Activated naive CD4-positive, alpha-beta T cell (primary cell): ENCODE measurements at places on chromosomes 12 and 14.

GRCh38 chr12:92403210-92404175 is 257.8 kb upstream of the BTG1 start:
- DNase-seq: no peak

GRCh38 chr12:53049571-53050318 is at the start of gene TNS2:
Gene TNS2 (plus strand): TSS chr12:53050065. CDS start chr12:53050186, 121 bp downstream.
- DNase-seq: no peak

GRCh38 chr14:32559048-32559447 is 229.9 kb downstream of the AKAP6 start:
- DNase-seq: no peak

GRCh38 chr12:131121705-131122405 is 168.1 kb downstream of the ADGRD1 start:
- DNase-seq: no peak

GRCh38 chr12:80140005-80140404 is 40.7 kb downstream of the OTOGL start:
- DNase-seq: no peak

DNA sequence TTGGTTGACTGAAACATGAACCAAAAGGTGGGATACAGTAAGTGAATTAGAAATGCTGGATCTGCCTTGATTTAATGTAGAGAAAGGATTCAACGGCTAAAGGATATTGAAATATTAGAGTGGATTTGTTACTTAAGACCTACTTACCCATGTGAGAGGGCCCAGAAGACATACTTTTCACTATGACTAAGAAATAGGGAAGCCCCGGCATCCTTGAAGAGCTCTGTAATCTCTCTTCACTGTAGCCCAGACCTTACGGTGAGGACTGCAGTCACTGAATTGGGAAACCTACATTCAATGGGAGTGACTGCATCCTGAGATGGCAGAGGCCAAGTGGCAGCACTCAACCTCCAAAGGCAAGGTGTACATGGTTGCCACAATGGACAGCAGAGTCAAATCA is 52.5 kb downstream of the KANSL2 start:
- DNase-seq: no peak

DNA sequence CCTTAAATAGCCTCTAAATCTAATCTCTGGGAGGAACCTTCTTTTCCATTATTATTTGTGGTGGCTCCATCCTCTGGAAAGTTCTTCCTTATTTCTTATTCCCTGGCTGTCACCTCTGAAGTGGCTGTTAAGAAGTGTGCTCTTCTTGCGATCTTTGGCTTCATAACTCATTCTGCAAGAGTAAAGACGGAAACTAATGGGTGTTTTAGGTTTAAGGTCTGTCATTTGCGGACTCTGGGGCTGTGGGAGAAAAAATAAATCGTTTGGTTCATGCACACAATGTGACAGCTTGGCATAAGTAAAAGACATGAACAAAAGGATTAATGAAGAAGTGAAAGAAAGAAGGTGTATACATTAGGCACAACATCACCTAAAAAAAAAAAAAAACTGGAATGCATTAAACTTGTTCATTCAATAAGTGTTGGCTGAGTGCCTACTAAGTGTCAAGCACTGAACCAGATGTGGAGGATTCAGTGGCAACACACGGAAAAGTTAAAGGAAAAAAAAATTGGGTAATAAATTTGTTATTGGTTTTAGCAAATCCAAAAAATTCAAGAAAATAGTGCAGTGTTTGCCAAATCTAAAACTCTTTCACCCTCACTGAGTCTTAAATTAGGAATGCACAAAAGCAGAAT is 99.5 kb downstream of the ERGIC2 start:
- DNase-seq: no peak

DNA sequence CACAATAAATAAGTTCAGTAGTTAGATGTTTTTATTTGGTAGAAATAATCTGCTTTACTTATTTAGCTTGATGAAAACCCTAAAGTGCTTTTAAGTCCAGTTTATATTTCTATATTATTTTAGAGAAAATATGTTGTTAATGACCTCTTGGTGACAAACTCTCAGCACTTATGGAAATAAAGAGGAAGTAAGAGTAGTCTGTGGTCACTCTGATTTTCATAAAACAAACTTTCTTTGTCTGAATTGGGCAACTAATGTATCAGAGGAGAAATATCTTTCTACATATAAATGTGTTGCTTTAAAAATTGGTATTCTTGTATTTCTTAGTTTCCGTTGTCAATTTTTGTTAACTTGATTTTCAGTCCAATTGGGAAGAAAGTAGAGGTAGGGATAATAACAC is 878.9 kb upstream of the SEL1L start:
- DNase-seq: no peak

DNA sequence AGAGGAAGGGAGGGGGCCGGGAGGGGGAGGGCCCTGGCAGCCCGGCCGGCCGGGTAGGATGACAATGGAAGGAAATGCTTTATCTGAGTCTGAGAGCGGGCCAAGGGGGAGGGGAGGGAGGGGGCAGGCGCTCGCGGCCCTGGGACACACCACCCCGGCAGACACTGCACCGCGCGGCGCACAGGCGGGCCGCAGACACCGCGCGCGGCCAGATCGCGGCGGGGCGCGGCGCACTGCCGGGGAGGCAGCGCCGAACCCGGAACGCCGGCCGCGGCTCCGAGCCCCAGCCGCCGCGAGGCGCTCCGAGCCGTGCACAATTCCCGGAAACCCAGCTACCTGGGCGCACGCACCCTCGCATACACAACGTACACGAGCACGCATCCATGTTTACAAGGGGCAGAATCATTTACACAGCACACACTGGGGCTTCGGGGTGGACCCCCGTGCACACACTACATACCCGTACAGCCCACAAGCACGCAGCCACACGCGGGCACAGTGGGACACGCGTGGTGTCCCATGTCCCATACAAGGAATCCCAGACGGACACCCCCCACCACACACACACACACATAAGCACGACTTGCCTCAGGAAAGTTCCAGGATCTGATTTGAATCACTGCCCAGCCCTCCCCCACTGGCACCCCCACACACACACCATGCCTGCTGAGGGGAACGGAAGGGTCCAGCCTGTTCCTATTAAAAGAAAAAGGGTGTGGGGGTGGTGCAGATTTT is at the start of gene HDAC7:
Gene HDAC7, minus strand, starts transcription at position 8 of the 735 bp plus-strand sequence. CDS start 118 bp downstream, outside the sequence.
- DNase-seq: peak; percentile 72

DNA sequence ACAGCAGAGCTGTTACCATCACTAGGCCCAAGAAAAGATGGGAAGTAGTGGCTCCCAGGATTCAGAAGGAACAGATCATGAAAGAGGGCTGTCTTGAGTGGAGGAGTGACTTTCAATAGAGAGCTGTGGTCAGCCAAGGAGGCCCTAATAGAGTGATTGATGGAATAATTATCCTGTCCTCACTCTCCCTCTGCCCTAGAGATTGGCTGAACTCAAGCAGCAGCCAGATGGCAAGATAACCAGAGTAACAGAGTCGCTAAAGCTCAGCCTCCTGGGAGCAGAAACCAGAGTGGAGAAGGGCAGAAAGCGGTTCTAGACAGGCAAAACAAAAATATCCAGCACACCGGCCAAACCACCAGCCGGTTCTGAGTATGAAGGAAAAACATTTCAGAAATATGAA is 23.1 kb downstream of the GMFB start:
- no peak for DNase-seq

DNA sequence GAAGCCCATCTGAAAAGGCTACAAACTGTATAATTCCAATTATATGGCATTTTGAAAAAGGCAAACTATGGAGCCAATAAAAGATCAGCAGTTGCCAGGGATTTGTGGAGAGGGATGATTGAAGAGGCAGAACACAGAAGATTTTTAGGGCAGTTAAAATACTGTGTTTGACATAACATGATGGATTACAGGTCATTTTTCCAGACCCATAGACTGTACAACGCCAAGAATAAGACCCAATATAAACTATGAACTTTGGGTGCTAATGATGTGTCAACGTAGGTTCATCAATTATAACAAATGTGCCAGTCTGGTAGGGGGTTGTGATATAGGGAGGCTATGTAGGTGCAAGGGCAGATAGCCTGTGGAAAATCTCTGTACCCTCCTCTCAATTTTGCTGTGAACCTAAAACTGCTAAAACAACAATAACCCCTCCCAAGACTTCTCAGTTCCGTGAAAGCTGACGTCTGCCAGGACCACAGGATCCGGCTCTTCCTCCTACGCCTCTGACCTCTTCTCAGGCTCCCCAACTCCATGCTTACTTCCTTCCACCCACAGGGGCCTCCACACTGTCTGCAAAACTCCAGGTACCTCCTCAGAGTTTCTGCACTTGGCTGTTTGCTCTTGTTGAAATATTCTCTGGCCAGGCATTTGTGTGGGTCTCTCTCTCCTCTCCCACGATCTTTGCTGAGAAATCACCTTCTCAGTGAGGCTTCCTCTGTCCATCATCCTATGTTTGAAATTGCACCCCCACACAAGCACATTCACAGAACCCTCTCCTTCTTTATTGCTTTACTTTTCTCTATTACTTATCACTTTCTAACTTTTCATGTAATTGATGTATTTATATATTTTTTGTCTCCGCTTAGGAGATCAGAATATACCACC is 131.4 kb downstream of the BBS10 start:
- DNase-seq: no peak

DNA sequence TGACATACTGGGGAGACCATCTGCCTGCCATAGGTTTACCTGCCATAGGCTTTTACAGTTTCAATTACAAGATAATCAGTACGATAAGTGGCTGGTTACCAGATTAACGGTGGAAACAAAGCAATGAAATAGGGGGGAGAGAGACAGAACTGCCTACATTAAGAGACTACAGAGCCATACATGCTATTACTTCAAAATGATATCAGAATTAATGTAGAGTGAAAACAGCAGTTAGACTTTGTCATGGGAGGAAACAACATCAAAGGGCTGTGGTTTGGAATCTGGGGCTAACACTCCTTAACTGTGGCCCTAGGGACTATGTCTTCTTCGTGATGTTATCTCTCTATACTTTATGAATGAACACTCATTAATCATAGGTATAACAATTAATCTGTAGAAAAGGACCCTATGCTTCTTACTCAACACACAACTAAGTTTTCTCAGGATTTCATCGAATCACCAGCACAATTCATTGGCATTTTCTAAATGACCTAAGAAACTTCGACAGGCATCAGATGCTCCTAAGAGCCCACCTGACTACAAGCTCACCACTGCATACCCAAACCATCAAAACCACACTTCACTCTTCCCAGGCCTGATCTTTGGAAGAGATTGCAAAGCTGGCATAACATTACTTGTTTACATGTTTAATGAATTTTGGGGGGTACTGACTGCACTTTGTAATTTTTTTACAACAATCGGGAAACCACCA is 475.6 kb upstream of the SOX5 start:
- DNase-seq: no peak

GRCh38 chr12:44077294-44077693 is 241.4 kb downstream of the TMEM117 start:
- DNase-seq: no peak

- DNase-seq: no peak
These were observed 66.4 kb downstream of the TESC start for GRCh38 chr12:117032593-117033381.

GRCh38 chr12:77983859-77984258 is 153.2 kb downstream of the NAV3 start:
- no peak for DNase-seq

DNA sequence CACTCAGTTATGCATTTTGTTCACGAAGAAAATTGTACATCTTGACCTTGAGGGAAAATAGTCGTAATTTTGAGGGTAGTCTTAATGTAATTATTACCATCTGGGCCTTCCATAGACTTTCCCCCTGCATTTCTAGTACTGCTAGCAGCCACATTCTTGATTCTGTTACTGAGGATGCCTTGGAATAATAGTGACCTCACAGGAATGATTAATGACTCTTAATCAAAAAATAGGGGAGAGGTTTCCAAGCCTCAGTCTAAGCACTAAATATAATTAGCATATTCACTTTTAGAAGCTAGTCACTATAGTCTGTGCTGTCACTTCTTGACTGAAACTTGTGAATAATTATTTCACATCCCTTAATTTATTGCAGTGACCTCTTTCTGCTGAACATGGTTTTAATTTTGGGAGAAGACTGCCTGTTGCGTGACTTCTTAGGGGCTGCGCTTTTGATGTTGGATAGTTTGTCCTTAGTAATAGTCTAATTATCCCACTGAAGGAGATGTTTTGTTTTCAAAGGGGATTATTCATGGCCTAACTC is 400.5 kb downstream of the ADAMTS20 start:
- DNase-seq: no peak

DNA sequence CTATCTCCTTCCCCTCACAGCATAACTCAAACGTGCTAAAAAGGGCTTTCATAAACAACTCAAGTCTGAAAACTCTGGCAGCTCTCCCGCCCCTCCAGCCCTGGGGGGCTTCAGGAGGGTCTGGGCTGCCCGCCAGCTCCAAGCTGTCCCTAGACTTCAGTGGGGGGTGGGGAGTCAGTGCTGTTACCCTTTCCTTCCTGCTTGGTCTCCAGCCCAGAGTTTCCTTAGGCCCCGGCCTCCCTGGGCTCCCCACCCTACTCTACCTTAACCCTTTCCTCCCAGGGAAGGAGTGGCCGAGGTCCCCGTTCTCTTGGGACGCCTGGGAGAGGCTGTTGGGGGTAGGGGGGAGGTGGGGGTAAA is 530 bp upstream of the NYNRIN start:
- DNase-seq: no peak

DNA sequence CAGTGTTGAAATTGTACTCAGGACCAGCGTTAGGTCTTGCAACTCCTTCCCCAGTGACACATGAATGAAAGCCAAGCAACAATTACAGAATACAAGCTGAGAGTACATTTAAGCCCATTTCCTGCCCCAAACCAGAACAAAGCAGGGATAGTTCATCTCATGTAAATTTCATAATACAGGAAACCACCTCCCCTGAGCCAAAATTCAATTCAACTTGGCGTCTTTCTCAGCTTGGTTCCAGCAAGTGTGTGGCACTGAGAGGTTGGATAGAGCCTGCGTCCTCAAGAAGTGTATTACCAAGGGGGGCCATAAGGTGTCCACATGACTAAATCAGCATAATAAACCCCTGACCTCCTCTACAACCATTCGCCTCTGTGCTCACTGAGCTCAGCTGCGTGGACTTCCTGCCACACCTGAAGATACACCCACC is 278.9 kb upstream of the CRY1 start:
- no peak for DNase-seq

DNA sequence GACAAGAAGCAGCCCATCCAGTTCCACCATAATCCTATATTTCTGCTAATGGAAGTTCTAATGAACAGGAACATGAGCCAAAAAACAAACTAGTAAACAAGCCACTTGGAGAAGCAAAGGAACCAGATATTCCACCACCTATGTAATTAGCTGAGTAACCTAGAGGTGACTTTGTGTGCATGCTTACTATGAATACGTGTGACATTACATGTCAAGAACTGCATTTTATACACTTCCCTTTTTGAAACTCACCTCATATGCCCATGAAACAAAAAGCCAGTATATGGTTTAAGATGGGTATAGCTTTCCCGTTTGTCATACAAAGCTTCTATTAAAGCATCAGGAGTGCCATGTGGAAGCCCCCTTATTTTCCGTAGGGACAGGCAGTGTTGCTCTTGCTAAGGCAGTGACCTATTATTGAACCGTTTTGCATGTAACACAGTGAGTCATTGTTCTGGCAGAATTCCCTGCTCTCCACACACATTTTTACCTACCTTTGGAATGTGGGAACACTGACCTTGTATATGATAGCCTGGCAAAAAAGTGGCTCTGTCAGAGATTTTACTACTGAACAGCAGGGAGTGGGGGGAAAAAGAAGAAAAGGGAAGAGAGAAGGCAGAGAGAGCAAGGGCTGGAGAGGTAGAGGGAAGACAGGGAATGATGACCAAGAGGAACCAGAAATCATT is 34.8 kb upstream of the FRMD6 start:
- DNase-seq: no peak

GRCh38 chr12:76940671-76941445 is 62.0 kb upstream of the CSRP2 start:
- no peak for DNase-seq
